ENCODE measurements at places on chromosomes 1 and 21. TPM values are rescaled to one million over a fixed set of nuclear protein-coding genes. Genes with fewer than 3 reads are reported as not detected.
A peak's percentile ranks its signal among the peaks of the same experiment; 100 is the strongest.

DNA sequence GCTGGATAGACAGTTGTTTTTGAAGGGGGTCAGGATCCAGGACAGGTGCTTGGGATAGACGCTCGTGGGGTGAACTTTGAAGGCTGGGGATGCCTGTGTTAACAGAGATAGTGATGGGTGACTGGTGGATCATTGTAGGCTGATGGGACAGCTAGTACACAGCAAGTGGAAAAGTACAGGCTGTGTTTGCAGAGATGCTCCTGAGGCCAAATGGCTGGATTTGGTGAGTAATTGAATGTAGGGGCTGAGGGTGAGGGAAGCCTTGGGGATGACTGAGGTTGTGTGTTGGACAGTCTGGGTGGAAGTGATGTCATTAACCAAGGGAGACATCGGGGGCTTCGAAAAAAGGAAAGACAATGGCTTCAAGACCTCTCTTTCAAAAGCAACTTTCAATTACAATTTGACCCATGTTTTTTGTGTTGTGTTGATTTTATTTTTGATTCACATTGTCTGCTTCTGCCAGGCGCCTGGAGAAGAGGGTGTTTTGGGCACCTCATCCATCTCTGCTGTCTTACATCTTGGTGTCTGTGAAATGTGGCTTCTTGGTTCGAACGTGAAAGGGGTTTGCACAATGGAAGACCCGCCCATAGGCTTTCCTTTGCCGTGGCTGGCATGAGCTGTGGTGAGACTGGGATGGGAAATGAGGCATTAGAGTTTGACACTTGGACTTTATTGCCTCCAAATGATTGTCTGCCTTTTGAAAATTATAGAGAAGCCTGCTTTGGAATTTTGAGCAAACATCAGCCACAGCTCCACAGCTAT lies 147.5 kb downstream of the FOXD2 start:
- DNase-seq: no peak

DNA sequence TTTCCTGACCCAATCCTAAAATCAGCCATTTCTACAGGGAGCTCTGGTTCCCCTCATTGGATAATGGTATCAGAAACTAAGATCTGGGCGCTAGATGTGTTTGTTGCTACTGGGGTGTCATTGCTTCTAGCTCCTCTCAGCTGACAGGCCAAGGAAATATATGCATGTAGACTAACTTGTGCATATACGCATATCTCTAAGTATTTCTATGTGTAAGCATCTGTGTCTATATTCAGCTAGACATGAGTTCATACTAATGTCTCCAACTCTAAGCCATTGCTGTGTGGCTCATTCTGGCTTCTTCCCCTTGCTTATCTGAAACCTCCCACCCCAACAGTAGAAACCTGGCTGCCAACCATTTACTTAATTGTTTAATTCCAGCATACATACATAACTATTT lies 130.3 kb upstream of the MAGI3 start:
- DNase-seq: no peak

- no peak for DNase-seq
Measured at GRCh38 chr1:57520743-57521515, 97.1 kb upstream of the DAB1 start.

- DNase-seq: no peak
Measured at GRCh38 chr1:212060632-212061472, 25.3 kb downstream of the DTL start.

- no peak for DNase-seq
Measured at GRCh38 chr1:47382399-47382983, 33.6 kb upstream of the FOXE3 start.

- DNase-seq: no peak
Measured at GRCh38 chr1:168442931-168443330, 100.9 kb downstream of the XCL2 start.

DNA sequence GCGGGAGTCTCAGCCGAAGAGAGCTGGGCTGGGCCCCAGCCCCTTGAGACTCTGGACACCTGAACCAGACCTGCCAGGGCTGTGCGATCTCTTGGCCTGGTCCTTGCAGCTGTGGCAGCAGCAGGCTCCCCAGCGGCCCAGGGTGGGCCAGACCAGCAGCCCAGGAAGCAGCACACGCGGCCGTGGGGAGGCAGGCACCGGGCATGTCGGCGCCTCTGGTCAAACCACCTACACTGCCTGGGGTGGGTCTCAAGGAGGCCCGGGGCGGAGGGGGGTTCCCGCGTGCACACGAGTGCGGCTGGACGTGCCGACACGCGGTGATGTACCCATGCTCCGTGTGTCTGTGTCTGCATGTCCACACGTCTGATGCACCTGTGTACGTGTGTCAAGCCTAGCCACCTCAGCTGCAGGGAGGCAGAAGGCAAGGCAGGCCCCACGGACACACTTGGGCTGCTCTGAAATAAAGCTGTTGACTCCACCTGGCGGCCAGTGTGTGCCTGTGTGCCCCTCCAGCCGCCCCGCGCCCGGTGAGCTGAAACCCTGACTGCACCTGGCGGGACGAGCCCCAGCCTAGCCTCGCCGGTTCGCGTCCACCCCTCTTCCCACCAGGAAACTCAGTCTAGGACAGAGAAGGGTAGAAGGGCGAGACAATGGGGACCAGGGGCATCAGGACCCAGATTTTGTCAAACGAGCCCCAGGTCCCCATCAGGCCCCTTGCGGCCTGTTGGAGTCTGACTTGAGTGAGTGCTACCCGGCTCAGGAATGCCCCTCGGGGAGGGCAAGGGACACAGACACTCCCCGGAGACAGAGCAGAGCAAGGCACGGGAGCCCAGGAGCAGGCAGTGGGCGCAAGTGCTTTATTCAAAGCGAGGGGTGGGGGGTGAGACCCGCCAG lies 11.6 kb downstream of the SCNN1D start:
- peak; percentile 73 for DNase-seq

GRCh38 chr1:196723325-196724185 lies 51.1 kb upstream of the CFHR3 start:
- DNase-seq: peak; percentile 55

GRCh38 chr1:201887116-201887866 lies 1.4 kb upstream of the SHISA4 start:
- no peak for DNase-seq

Gene TNFRSF18
- total RNA-seq: 31.0 TPM

Gene HORMAD1
- total RNA-seq: not detected

Gene BCL2L15
- 0.43 TPM for total RNA-seq

Data from activated naive CD4-positive, alpha-beta T cell treated with anti-CD3 and anti-CD28 coated beads for 36 hours (primary cell).